ENCODE measurements at places on chromosomes 7 and 10.

DNA sequence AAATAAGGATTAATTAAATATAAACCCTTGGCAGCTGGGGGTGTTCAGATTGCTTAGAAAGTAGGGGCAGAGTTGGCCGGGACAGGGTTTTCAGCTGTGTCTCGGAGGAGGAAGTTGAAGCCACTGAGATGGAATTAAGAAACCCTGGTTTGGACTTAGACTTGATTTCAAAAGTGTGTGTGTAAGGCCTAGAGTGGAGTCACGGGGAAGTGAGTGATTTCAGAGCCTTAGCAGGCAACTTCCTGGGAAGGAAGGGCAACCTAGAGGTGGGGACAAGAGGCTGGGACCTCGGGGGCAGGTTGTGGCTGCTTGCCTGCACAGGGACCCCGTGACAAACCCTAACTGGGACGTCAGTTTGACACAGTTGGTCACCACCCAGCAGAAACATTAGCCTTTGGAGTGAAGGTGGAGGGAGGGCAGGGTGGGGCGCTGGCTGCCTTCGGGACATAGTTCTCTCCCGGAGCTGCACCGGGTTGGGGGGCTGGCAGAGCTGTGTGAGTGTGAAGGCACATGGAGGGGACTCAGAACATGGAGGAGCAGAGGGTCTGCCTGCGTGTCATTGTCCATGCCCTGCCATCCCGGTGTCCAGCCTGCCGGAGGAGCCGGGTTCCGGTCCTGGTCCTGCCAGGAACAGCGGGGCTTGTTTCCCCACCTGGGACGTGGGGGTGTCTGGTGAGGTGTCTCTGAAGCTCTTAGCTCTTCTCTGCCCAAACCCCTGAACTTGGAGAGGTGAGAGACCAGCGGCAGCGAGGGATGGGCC is 1.8 kb downstream of the BRI3 start:
- no peak for DNase-seq

- DNase-seq = no peak
These were observed 131.4 kb upstream of the ODAD2 start for GRCh38 chr10:28130267-28130666.

DNA sequence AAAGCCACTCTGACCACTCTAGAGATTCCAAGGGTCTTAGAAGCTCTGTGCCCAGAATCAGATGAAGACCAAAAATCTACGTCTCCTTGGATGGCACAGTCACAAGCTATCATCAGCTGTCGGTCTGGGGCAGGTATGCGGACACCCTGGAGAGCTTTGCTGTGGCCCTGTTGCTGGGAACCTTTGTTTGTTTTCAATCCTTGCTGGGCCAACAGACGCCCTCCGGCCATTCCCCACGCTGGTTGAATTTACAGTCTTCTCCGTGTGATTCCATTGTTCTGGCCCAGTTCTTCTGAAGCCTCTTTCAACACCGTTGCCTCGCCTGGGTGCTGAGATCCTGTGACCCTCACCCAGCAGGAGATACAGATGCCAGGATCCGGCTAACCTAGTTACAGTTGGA is 149.4 kb upstream of the PFKP start:
- no peak for DNase-seq

DNA sequence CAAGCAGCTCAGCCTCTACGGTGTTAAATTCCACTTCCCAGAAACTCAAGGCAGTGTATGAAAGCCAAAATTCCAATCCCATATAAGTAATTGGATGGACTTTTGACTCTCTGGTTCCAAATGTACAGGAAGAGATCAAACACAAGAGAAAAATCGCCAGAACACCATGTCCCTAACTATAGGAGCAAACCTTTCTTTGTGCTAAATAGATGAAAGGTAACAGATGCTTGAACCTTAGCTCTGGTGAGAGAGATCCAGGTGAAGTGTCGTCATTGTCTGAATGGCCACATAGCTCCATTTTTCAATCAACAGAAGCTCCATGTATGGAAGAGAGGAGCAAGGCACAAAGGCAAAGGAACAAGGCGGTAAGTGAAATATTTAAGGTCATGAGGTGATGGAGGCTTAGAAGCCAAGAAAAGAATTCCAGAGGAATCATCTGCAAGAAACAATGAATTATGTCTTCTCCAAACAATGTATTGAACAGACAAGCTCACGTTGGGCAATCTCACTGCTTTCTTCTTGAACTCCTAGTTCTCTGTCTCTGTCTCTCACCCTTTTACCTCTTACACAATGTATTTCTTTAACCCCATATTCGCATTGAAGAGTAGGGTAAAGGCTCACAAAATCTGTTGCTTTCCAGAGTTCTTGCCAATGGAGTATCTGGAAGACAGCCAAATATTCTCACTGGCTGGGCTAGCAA is 585.1 kb downstream of the GATA3 start:
- no peak for DNase-seq

GRCh38 chr7:43764039-43764761 is 5.7 kb downstream of the BLVRA start:
- DNase-seq = no peak

DNA sequence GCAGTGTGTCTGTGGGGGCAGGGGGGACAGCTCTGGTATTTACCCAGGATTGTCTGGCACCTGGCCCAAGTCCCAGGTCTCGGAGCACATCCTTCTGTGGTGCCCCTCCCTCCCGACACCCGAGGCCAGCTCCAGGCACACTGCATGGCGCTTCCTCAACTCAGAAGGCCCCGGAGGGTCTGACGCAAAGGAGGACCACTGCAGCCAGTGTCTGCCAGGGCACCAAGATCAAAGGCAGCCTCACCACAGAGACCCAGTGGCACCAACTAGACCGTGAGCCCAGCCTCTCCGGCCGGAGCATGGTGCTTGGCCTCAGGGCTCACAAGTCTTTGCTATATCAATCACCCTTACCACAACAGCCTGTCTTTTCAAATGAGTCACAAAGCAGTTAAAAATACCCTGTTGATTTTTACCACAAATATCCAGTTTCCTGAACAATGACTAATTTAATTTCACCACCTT is 99.3 kb upstream of the DDC start:
- DNase-seq = no peak

GRCh38 chr10:11763501-11763861 is 21.3 kb downstream of the ECHDC3 start:
- DNase-seq = no peak

GRCh38 chr10:1527951-1528350 is 209.4 kb downstream of the ADARB2 start:
- DNase-seq = no peak

GRCh38 chr7:128790315-128791041 is 1.3 kb upstream of the CCDC136 start:
- DNase-seq = no peak

DNA sequence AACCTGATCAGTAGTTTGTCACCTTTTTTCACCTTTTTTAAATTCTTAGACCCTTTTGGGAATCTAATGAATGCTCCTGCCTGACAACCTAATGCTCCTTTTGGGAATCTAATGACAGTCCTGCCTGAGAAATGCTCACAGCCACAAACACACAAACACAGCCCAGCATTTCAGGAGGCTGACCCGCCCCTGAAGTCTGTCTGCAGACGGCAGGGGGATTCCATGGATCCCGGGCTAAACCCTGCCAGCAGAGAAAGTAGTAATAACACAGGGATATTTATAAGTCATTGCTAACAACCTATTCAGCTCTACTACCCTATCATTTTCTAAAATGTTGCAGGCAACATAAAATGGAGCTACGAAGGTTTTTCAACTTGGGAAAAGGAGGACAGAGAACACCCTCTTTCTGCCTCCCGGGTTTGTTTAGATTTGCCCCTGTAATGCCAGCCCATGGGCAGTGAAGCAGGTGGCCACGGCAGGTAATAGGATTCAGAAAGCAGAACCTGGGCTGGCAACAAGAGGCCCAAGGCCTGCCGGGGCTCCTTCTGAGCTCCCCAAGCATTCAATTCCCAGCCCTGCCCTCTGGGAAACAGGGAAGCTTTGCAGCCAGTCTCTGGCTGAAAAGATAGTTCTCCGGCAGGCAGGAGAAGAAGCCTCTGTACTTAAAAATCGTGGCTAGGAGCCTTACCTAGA is 65.2 kb downstream of the CREB3L2 start:
- DNase-seq = no peak

DNA sequence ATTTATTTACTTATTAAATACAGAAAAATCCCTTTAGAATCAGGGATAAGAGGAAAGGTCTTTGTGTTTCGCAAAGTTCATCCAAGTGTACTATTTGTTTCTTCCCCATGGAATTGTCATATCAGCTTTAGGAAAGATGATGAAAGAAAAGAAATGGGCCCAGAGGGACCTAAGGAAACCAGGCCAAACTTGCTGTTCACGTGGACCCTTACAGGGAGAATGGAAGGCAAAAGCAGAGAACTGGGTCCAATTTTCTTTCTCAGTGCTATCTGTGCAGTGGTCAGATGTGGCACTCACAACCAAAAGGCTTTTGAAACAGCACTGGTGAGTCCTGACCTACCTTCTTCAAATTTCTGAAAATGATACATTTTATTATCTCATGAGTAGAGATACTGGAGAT is 53.6 kb upstream of the FAM133B start:
- DNase-seq = no peak

GRCh38 chr10:78763651-78764395 is 304.9 kb upstream of the ZMIZ1 start:
- no peak for DNase-seq
